ENCODE measurements at places on chromosomes 5 and 9. TPM values are rescaled to one million over a fixed set of nuclear protein-coding genes. Genes with fewer than 3 reads are reported as not detected.

DNA sequence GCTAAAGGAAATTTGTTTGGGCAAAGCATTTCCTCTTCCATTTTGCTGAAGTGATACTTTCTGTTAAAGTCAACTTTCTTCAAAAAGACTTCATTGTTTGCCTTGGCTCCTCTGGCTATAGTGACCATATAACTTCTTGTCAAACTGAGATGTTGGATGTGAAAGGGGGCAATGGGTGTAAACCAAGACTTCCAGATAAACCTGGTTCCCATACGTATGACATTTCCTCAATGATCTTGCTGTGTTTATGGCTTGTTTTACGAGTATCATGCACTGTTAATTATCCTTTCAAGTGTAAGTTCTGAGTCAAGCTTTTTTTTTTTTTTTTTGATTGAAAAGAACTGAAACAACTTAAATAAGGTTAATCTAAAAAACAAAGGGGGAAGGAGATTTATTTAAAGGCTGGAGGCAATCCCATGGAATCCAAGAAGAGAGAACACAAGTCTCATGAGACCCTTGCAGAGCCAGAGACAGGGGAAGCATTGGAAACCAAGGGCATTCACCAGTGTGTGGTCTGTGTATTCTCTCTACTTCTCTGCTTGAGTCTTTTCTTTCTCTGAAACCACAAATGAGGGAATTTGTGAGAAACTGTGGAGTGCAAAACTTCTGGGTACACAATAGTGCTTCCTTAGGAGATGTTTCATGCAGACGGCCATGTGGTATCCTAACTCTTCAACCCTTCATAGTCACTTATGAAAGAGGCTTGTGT, 335.3 kb downstream of the RAB3C start:
- DNase-seq, result no peak

The GLRA1 gene
- not detected for total RNA-seq

The TRPM3 gene
- 0.35 TPM for total RNA-seq

- DNase-seq, result no peak
These were observed 12.9 kb downstream of the ANKRD33B start for GRCh38 chr5:10576790-10577189.

DNA sequence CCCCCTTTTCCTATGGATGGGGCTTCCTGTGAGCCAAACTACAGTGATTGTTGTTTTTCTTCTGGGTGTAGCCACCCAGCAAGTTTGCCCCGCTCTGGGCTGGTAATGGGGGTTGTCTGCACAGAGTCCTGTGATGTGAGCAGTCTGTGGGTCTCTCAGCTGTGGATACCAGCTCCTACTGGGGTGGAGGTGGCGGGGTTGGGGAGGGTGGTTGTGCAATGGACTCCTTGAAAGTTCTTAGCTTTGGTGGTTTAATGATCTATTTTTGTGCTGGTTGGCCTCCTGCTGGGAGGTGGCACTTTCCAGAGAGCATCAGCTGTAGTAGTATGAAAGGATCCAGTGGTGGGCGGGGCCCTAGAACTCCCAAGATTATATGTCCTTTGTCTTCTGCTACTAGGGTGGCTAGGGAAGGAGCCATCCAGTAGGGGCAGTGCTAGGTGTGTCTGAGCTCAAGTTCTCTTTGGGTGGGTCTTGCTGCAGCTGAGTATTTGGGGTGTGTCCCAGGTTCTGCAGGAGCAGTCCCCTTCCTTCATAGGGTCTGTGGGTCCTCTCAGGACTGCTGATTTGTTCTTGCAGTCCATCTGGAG, 275.6 kb upstream of the PAPPA start:
- DNase-seq, result peak; percentile 67

GRCh38 chr5:41924526-41924871, 582 bp upstream of the FBXO4 start:
- DNase-seq, result no peak

- no peak for DNase-seq
These were observed 184.5 kb downstream of the SYK start for GRCh38 chr9:90986161-90986560.

GRCh38 chr5:43514471-43514815, 505 bp downstream of the C5orf34 start:
- DNase-seq, result peak; percentile 72

- DNase-seq, result peak; percentile 54
These were observed 960 bp downstream of the CANX start for GRCh38 chr5:179699616-179700237.

The SLC34A3 gene
- total RNA-seq, result not detected

The SPAG8 gene
- 0.80 TPM for total RNA-seq

DNA sequence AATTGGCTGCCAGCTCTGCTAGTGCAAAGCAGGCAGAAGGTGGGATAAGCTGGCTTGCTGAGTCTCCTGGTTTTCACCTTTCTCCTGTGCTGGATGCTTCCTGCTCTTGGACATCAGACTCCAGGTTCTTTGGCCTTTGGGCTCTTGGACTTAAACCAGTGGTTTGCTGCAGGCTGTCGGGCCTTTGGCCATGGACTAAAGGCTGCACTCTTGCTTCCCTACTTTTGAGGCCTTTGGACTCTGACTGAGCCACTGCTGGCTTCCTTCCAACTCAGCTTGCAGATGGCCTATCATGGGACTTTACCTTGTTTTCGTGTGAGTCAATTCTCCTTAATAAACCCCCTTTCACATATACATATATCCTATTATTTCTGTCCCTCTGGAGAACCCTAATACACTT, 1293.9 kb upstream of the CDH6 start:
- no peak for DNase-seq

The ADAMTS12 gene
- total RNA-seq, result 6.3 TPM

The HCN1 gene
- under 0.01 TPM for total RNA-seq

- DNase-seq, result peak; percentile 32
These were observed 149.3 kb downstream of the NTRK2 start for GRCh38 chr9:84818791-84819190.

The C5orf52 gene
- not detected for total RNA-seq

The OR2K2 gene
- not detected for total RNA-seq

All from renal cortical epithelial cell (primary cell).